ENCODE measurements at places on chromosomes 1 and 21.

DNA sequence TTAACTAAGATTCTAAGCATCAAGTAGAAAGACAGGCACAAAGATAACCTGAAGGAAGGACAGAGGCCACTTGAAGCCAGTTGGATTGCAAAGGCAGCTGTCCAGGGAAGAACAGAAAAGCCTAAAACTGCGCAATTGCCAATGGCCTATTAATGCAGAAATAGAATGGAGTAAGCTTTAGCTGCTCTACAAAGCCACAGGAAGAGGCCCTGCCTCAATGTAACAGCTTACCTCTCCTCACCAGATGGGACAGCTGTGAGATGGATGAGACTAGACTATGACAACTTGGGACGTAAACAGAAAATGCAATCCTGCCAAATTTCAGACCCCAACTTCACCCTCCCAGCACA is 176.5 kb downstream of the EIF4G3 start:
- no peak for DNase-seq

- DNase-seq: no peak
These were observed 227.8 kb downstream of the PTGER3 start for GRCh38 chr1:70819785-70820184.

GRCh38 chr1:198304431-198304830 is 147.6 kb downstream of the NEK7 start:
- DNase-seq: no peak

DNA sequence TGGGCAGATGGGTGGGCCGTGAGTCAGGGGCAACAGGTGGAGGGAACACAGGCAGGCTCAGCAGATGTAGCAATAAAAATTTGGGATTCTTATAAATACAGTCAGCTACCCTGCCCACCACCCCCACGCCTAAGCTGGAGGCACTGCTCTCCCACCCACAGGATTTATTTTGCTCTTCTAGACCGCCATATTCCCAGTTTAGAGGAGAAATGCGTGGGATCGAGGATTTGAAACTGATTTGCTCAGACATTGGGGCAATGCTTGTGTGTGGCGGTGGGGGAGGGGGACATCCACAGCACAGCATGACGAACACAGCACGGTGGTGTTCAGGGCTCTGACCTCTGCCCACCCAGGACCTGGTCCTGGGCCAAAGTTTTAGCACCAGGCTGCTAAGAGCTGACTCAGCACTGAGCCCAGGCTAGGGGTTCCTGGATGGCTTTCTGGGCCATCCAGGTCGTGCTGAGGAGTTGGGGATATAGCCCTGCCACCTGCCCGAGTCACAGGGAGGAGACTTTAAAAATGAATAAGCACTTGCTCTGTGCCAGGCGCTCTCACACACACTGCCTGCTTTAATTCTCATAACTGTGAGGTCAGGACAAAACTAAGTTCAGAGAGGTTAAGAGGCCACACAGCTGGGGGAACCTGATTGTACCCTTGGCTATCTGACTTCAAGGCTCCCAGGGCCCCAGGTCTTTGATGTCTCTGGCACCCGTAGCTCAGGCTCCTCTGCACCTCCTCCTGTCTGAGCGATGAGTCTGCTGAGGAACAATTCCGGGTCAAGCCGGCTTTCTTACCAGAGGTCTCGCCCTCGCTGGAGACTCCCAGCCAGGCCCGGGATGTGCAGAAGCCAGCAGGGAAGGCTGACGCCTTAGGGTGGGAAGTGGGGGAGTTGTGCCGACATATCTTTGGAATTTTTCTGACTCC is 29.4 kb upstream of the CSF1 start:
- no peak for DNase-seq

DNA sequence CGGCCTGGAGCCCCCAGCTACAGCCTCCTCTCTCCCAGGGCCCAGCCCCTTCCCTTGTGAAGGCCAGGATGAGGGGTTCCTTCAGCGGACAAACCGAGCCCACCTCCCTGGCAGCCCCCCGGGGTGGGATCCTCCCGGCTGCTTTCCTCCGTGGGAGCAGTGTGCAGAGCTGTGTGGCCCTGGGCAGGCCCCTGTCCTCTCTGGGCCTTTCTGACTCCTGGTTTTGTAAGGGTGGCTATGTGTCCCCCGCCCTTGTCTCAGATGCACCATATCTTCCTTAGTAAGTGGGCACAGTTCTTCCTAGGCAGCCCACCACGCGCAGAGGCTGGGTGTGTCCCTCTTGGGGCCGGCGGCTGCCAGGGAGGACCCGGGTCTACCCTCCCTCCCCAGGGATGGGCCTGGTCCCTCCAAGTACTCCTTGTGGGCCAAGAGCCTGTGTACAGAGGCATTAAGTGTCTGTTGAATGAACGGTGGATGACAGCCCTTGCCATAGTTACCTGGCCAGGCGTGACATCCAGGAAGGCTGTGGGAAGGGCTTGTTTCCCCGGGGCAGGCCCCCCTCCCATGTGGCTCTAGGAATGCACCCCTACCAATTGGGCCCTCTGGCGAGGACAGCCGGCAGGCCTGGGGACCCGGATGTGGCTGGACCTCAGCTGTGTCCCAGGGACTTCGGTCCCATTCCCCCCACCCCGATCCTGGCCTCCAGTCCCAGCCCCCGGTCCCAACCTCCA is 3.8 kb downstream of the SMIM1 start:
- no peak for DNase-seq

GRCh38 chr1:161382214-161383019 is 14.7 kb upstream of the CFAP126 start:
- no peak for DNase-seq

- no peak for DNase-seq
These were observed 39.8 kb upstream of the PRRX1 start for GRCh38 chr1:170624146-170624545.

DNA sequence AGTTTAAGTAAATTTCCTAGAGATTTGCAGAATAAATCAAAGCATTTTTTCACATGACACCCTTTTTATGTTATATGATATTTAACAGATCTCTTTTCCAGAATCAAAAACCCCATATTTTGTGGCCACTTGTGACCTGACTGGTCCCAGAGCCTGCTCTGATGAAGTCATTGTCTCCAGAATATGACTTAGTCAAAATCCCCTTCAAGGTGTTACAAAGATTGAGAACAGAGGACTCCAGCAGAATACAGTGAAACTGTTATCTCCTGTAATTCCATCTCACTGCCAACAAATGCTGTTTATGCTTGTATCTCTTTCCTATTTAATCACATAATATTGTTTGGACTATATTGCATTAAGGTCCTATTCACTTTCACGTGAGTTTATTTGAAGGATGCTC is 25.6 kb downstream of the RGS1 start:
- DNase-seq: no peak

GRCh38 chr1:229230893-229231753 is 39.8 kb upstream of the RAB4A start:
- no peak for DNase-seq

DNA sequence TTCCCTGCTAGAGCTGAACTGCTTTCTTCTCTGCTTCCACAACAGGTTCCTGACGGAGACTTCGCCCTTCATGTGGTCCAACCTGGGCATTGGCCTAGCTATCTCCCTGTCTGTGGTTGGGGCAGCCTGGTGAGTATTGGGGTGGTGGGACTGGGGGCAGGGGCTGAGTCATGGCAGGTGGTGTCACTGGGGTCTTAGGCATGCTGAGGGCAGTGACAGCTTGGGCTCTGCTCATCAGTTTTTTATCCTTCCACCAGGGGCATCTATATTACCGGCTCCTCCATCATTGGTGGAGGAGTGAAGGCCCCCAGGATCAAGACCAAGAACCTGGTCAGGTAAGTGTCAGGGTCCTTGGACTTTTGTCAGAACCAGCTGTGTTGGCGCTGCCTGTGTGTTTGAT is 1.3 kb downstream of the ATP6V0B start:
- no peak for DNase-seq

DNA sequence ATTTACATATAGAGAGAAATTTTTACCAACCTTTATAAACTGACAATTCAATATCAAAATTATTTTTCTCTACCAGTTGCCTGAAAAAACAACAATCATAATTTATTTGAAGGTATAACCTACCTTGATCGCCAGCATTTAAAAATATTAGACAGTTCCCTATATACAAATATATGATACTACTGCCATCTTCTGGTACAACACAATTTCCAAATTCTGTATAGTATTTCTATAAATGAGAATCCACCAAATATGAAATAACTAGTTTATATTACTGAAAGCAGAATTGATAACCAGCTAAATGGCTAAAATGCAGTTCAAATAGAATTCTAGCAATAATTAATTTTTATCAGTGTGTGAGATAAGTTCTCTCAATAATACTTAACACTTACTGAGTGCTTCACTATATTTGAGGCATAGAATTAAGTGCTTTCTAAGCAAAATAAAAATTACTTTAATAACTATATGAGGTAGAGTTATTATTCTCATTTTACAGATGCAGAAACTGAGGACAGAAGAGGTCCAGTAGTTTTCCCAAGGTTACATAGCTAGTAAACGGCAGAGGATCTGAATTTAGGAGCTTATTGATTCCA is 75.6 kb downstream of the PIGK start:
- DNase-seq: no peak

GRCh38 chr1:91830242-91831131 is 55.5 kb downstream of the TGFBR3 start:
- no peak for DNase-seq

DNA sequence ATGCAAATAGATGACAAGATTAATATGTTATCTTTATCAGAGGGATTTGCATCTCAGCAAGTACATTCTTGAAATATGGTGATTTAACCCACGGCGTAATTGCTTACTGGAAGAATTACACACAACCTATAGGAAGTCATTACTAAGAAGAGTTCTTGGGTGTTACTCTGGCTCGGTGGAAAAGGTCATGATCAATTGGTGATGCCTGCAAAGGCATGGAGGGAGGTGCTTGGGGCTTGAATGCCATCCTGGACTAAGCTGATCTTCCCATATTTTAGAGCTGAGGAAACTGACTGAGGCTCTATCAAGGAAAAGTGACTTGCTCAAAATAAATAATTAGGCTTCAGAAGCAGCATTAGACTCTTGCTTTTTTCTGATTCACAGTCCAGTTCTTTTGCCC is 137.5 kb upstream of the JUN start:
- DNase-seq: no peak

- DNase-seq: no peak
These were observed 1198.9 kb downstream of the PLA2G4A start for GRCh38 chr1:188027613-188028012.

DNA sequence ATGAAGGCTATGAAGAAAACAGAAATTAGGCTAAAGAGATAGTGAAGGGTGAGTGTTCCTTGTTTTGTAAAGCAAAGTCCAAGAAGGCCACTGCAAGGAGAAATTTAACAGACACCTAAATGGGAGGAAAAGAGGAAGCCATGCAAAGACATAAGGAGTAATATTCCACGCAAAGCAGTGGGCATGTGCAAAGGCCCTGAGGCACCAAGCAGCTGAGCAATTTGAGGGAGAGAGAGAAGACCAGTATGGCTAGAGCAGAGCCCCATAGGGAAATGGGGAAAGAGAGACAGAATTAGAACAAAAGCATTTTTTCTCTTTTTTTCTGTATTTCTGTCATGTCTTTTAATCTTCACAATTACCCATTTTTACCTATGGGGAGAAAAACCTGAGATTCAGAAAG is 154.1 kb downstream of the TPR start:
- no peak for DNase-seq

DNA sequence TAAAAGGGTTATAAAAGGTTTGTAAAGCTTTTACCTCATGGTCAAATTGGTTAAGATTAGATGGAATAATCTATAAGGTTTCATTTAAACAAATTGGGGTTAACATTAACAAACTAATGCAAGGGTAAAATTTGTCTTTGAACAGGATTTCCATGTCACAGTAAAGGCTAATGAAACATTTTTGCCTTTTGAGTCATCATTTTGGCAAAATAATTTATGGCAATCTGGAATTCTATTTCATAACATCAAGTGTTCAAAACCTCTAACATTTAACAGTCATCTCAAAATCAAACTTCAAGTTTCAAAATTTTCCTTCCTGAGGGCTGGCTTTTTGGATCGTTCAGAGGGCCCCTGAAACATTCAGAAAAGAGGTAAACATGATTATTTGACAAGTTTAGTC is 6.6 kb upstream of the CD46 start:
- DNase-seq: no peak

- DNase-seq: peak; percentile 86
These were observed 9.3 kb downstream of the MASP2 start for GRCh38 chr1:11037740-11038182.

DNA sequence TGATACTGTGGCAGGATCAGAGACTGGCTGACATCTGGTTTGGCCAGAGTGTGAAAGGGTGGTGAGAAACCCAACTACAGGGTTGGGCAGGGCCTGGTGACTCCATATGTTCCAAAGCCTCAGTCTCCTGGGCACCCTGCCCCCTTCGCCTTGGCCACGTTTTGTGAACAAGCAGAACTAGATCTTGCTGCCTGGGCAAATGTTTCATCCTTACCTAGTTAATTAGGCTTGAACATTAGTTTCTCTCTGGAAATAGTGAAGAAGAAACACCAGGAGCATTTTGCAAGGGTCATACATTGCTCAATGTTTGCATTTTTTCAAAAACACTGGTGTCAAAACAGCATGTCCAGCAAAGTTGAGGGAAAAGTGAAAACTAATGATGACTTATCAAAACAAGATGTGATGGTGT is 60.5 kb downstream of the MAP3K7CL start:
- DNase-seq: no peak

- DNase-seq: no peak
These were observed 432 bp upstream of the SIM2 start for GRCh38 chr21:36698385-36698980.

DNA sequence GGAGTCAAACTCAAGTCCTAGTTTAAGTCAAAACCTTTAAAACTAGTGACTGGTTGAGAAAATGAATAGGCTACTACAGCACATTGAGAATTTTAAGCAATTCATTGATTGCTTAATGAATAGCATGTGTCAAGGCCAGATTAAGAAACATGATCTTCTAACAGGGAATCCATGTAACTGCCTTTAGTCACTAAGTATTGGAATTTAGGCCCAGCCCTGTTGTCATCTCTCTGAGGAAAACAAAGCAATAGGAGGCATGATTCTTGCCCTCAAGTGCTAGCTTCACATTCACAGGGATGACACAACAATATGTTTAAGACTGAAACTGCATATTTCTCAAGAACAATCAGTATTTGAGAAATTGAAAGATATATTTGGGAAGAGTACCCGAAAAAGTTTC is 70.0 kb upstream of the PTGS2 start:
- DNase-seq: no peak

GRCh38 chr1:157496121-157496526 is 56.2 kb downstream of the FCRL5 start:
- DNase-seq: no peak

GRCh38 chr1:108785264-108785663 is 38.8 kb downstream of the STXBP3 start:
- DNase-seq: no peak

GRCh38 chr21:25381936-25382452 is 225.3 kb downstream of the MRPL39 start:
- no peak for DNase-seq

Measured in natural killer cell treated with Interleukin-12 subunit alpha and Interleukin-12 subunit beta and Interleukin-15 and Interleukin-18, amount 100 ng/mL, for 72 hours (primary cell).